ENCODE measurements at places on chromosomes 6 and 20. TPM values are rescaled to one million over a fixed set of nuclear protein-coding genes. Genes with fewer than 3 reads are reported as not detected.

DNA sequence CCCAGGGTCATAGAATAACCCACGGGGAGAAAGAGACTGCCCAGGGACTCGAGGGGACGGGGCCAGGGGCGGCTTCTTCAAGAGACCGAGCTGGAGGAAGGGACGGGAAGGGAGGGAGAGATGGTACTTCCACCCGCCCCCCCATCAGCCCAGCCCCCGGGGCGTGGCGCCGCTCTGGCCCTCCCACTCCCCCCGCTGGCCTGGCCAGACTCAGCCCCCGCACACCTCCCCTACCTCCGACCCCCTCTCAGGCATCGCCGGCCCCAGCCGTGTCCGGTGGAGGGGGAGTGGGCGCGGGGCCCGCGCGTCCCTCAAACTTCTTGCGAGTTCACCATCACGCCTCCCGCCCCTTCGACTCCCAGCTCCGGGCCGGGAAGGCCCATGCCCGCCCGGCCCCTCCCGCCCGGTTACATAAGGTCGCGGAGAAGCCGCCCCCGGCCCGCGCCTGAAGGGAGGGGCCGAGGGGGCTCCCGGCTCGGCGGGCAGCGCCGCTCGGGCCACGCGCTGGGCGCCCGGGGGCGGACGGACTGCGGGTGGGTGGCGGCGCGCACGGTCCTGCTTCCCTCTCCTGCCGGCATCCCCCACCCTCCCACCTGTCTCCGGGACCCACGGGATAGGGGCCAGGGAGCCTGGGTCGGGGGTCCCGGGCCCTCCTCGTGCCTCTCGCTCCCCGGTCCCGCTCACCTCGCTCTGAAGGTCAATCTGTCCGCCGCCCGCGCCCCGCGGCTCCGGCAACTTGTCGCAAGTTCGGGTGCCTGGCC, 562 bp downstream of the TFEB start:
- no peaks in the 10 kb centered on the region for H3K36me3 ChIP-seq
- peak overlapping the region; percentile 92 for H3K27ac ChIP-seq
- H3K27me3 ChIP-seq = no peaks in the 10 kb centered on the region
- H3K4me1 ChIP-seq = peaks cover 52% of the 10 kb centered on the region
- DNase-seq = peak; percentile 83

DNA sequence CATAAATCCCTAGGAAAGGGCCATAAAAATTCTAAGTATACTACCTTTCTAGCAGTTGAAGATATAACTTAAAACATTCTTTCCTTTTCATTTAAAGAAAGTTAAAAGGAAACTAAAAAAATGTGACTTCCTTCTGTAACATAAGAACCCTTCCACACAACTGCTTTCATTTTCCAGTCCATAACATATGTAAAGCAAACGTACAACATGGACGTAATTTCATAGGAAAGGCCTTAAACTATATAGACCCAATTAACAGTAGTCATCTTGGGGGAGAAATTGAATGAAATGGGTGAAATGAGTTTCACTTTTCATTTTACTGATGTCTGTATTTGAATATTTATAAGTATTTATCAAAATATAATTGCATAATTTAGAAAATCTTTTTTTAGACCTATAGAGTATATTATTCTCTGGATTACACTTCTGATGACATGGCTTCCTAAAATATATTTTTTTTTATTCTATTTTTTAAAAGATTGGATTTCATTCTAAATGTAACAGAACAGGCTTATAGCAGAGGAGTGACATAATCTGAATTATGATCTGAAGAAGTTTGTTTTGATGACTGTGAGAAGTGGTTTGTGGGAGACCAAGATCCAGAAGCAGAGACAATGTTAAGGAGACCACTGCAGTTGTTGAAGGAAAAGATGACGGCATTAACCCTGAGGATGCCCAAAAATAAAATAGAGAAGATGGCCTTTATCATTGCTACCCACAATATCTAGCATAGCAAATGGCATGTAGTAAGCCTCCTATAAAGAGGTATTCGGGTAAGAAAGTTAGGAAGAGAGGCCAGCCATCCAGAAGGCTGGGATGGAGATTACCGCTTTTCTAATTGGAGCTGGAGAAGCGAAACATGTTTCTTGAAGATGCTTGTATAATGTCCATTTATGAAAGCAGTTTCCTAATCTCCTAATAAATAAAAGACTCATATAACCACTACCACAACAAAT, 260.4 kb downstream of the PTPRK start:
- no peaks in the 10 kb centered on the region for H3K27me3 ChIP-seq
- no peak for DNase-seq
- no peaks in the 10 kb centered on the region for H3K36me3 ChIP-seq
- no peak overlapping the region for H3K4me3 ChIP-seq
- peaks cover 16% of the 10 kb centered on the region for H3K4me1 ChIP-seq

DNA sequence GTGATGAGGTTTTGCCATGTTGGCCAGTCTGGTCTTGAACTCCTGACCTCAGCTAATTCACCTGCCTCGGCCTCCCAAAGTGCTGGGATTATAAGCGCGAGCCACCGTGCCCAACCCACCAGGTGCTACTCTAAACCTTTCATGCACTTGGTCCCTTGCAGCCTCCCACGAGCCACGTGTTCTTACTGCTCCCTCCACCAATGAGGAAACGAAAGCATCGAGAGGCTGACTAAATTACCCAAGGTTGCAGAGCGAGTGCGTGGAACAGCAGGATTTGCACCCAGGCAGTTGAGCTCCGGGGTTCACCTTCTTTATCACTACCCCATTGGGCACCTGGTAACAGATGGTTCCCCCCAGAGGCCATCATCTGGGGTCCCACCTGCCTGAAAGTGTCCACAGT, 208.3 kb downstream of the LY86 start:
- H3K27me3 ChIP-seq = no peaks in the 10 kb centered on the region
- DNase-seq = peak; percentile 24
- H3K27ac ChIP-seq = no peak overlapping the region

The DUSP15 gene
- total RNA-seq = not detected

- H3K4me3 ChIP-seq = no peak overlapping the region
- peaks cover 69% of the 10 kb centered on the region for H3K27me3 ChIP-seq
- DNase-seq = no peak
- peaks cover 13% of the 10 kb centered on the region for H3K4me1 ChIP-seq
- H3K36me3 ChIP-seq = no peaks in the 10 kb centered on the region
- H3K27ac ChIP-seq = no peak overlapping the region
Observed at GRCh38 chr20:61809006-61809770, 256.5 kb downstream of the TAF4 start.

The FABP7 gene
- total RNA-seq = not detected

DNA sequence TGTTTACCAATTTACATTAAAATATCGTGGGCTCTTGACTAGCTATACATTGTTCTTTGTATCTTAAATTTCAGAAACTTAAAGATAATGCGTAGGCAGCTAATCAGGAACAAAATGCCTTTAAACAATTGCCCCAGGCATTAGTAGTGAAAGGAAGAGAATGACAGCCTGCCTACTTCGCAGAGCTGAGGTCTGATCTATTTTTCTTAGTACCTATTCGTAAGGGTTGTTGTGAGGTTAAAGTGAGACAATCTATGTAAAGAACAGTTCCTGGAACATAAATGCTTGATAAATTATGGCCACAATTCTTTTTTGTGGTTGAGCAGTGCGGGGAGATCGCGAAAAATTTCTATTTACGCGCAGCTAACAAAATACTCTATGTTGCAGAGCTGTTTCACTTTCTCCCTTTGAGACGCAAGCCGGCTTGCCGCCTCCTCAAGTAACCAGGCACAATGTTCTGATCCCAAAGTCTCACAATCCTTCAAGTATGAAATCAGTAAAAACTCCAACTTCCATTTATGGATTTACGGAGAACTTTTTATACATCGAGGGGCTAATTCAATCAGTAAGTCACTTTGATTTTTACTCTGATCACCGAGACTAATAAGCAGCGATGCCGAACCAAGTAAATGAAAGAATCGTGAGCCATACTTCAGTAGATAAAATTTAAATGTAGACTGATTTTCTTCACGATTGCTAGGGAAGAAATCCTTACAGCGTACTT, 878 bp upstream of the PNRC1 start:
- DNase-seq = peak; percentile 69
- peak overlapping the region; percentile 100 for H3K4me3 ChIP-seq
- H3K27me3 ChIP-seq = no peaks in the 10 kb centered on the region
- H3K27ac ChIP-seq = peak overlapping the region; percentile 100
- H3K36me3 ChIP-seq = peaks cover 10% of the 10 kb centered on the region

GRCh38 chr6:76275746-76276145, 203.3 kb upstream of the IMPG1 start:
- no peak overlapping the region for H3K27ac ChIP-seq
- DNase-seq = no peak
- no peaks in the 10 kb centered on the region for H3K27me3 ChIP-seq
- H3K4me3 ChIP-seq = no peak overlapping the region

The PHF10 gene
- total RNA-seq = 10.4 TPM

GRCh38 chr6:13112921-13113320, 215.4 kb downstream of the TBC1D7 start:
- no peak overlapping the region for H3K27ac ChIP-seq
- H3K36me3 ChIP-seq = no peaks in the 10 kb centered on the region
- H3K27me3 ChIP-seq = no peaks in the 10 kb centered on the region

DNA sequence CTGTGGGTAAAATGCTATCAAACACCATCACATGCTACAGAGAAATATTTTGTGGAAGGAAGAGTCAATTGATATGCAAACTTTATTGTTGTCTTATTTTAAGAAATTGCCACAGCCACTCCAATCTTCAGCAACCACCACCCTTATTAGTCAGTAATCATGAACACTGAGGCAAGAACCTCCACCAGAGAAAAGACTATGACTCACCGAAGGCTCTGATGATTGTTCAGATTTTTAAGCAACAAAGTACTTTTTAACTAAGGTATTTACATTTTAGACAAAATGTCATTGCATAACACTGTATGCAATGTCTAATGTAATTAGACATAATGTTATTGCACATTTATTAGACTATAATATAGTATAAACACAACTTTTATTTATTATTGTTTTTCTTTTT, 26.2 kb upstream of the MMP24 start:
- H3K4me3 ChIP-seq = no peak overlapping the region
- H3K27ac ChIP-seq = peak overlapping the region; percentile 4
- no peaks in the 10 kb centered on the region for H3K27me3 ChIP-seq

DNA sequence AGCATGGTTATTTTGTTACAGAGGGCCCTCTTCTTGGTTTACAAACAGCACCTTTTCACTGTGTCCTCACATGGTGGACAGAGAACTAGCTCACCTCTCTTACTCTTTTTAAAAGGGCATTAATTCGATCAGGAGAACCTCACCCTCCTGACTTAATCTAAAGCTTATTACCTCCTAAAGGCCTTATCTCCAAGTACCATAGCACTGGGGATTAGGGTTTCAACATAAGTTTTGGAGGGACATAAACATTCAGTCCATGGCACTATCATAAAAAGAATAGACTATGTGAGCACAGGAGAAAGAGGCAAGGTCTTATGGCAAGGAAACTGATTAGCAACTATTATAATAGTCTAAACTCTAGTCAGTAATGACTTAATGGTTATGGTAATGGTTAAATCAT, 736.2 kb upstream of the ADGRB3 start:
- H3K4me3 ChIP-seq = no peak overlapping the region
- no peak overlapping the region for H3K27ac ChIP-seq
- H3K4me1 ChIP-seq = no peaks in the 10 kb centered on the region
- no peak for DNase-seq
- H3K36me3 ChIP-seq = no peaks in the 10 kb centered on the region

- H3K4me3 ChIP-seq = no peak overlapping the region
- H3K36me3 ChIP-seq = no peaks in the 10 kb centered on the region
- H3K27me3 ChIP-seq = no peaks in the 10 kb centered on the region
- H3K4me1 ChIP-seq = peaks cover 42% of the 10 kb centered on the region
Observed at GRCh38 chr6:166587631-166588413, 1.3 kb upstream of the RAMACL start.

The MRAP2 gene
- total RNA-seq = 1.7 TPM

The RPP40 gene
- total RNA-seq = 3.3 TPM

The SLC22A2 gene
- not detected for total RNA-seq

GRCh38 chr6:165376100-165376499, 66.7 kb upstream of the C6orf118 start:
- no peak for DNase-seq
- no peaks in the 10 kb centered on the region for H3K4me1 ChIP-seq
- H3K27ac ChIP-seq = no peak overlapping the region

The CPNE5 gene
- total RNA-seq = 3.3 TPM
